ENCODE measurements at places on chromosomes 5 and 9. TPM values are rescaled to one million over a fixed set of nuclear protein-coding genes. Genes with fewer than 3 reads are reported as not detected.

Gene RASA1
- total RNA-seq = 23.1 TPM

Gene QRFP
- total RNA-seq = not detected

Gene CEL
- total RNA-seq = 0.68 TPM

Gene TMEM252
- total RNA-seq = not detected

Gene SPACA9
- 5.9 TPM for total RNA-seq

Gene SAXO1
- total RNA-seq = not detected
